ENCODE measurements at places on chromosomes 1 and 21. TPM values are rescaled to one million over a fixed set of nuclear protein-coding genes. Genes with fewer than 3 reads are reported as not detected.

CRTC2 gene
- 6.6 TPM for total RNA-seq

CYP4Z1 gene
- not detected for total RNA-seq

CNIH4 gene
- 50.1 TPM for total RNA-seq

C1QB gene
- total RNA-seq: not detected

PLA2G4A gene
- 74.7 TPM for total RNA-seq

CCDC181 gene
- total RNA-seq: 3.1 TPM

FCGR3B gene
- total RNA-seq: not detected

NAV1 gene
- 29.8 TPM for total RNA-seq

FAM20B gene
- total RNA-seq: 41.5 TPM

WNT2B gene
- total RNA-seq: 1.8 TPM

PLA2G2D gene
- total RNA-seq: not detected

CDC7 gene
- total RNA-seq: 15.5 TPM

All from fibroblast of the aortic adventitia (primary cell).